ENCODE measurements at places on chromosomes 3 and 15.
A peak's percentile ranks its signal among the peaks of the same experiment; 100 is the strongest.

- DNase-seq: no peak
Measured at GRCh38 chr3:193935916-193936315, 200.0 kb upstream of the HES1 start.

- DNase-seq: no peak
Measured at GRCh38 chr15:69666441-69666882, 213.8 kb downstream of the RPLP1 start.

DNA sequence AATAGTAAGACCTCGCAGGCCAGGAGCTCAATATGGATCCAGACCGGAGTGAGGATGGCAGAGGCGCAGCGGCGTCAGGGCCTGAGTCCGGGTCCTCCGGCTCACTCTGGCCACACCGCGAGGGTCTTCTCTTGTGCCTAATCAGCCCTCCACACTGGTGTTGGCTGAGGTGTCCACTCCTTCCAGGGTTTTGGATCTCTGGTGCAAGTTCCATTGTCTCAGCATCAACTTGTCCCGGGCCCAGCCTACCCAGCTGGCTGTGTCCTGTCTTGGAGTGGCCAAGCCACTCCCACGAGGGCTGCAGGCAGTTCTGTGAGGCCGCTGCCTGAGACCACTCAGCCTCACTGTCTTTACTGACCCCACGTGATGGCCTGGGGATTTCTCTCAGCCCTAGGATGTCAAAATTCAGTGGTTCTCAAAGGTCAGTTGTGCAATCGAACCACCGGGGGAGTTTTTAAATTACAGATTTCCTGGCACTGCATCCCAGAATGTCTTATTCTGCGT is 12.6 kb upstream of the GOLGA6L7 start:
- no peak for DNase-seq

- DNase-seq: no peak
Measured at GRCh38 chr3:112508860-112509259, 9.6 kb upstream of the BTLA start.

DNA sequence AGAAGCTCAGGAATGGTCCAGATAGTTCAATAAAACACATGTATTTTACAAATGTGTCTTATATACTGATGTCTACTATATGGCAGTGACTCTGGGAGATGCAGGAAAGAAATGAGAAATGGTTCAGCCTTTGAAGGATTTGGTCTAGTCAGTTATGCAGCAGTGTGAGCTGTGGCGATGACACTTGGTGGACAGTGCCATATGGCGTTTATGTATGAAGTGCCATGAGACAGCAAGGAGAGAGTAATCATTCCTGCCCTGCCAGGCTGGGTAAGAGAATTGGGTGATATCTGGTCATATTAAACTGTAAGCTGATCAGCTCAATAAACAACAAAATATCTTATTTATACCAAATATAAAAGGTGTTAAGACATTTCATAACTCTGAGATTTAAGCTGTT is 47.6 kb upstream of the ANP32A start:
- no peak for DNase-seq

DNA sequence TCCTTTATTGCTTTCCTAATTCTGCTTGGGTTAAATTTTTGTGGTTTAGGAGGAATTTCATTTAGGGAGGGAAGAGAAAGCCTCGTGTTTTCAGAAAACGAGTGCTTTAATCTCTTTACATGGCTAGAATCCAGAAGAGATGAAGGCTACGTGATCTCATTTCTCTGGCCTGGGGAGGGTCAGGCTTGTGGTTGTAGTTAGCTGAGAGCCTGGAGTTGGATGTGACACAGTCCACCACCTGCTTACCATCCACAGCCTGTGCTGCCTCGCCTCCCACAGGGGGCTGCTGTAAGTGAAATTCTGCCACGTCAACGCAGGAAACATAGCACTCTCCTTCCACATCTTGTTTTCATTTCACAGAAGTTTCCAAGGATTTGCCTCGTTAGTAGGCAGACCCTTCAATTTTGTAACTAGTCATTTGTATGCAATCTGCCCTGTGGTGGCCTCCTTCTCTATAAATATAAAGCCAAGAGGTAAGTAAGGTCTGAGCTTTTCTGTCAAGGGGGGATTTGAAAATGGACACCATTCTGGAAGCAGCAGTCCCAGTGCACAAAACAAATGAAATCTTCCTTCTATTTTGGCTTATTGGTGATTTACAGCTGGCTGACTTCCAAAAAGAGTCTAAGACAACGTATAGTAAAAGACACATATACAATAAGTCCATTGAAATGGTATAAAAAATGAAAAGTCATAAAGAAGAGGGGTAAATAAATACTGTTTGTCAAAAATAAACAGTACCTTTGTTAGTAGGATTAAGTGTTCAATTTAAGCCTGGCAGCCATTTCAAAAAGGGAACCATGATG is 3.4 kb downstream of the GXYLT2 start:
- DNase-seq: peak; percentile 10

DNA sequence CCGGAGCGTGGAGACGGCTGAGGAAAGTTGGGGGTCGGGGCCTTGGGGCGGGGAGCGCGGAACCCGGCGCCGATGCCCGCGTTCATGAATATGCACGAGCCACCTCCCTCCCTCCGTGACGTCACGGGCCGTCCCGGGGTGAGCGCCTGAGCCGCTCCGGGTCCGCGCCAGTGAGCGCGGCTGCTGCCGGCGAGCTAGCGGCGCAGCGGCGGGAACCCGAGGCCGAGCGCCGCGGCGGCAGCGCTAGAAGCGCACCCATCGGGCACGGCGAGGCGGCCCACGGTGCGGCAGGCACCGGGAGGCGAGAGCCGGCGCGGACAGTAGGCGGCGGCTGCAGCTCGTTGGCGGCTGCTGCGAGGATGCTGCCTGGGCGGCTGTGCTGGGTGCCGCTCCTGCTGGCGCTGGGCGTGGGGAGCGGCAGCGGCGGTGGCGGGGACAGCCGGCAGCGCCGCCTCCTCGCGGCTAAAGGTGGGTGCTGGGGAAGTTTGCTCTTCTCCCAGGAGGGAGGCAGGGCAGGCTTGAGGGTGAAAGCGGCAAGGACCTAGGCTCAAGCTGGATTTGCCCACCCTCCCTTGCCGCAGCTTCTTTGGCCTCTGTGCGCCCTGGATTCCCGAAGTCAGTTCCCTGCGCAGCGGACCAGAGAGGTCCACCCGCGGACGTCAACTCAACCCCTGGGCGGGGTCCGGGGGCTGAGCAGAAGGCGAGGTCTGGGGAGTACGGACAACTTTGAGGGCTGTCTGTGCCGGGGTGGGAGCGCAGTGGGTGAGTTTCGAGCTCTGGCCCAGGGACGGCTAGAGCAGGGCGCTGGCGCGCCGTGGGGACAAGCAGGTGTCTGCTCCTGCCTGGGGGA is at the start of gene CLSTN2:
CLSTN2 (plus strand) TSS at position 170 of the 850 bp plus-strand sequence.
- peak; percentile 58 for DNase-seq

DNA sequence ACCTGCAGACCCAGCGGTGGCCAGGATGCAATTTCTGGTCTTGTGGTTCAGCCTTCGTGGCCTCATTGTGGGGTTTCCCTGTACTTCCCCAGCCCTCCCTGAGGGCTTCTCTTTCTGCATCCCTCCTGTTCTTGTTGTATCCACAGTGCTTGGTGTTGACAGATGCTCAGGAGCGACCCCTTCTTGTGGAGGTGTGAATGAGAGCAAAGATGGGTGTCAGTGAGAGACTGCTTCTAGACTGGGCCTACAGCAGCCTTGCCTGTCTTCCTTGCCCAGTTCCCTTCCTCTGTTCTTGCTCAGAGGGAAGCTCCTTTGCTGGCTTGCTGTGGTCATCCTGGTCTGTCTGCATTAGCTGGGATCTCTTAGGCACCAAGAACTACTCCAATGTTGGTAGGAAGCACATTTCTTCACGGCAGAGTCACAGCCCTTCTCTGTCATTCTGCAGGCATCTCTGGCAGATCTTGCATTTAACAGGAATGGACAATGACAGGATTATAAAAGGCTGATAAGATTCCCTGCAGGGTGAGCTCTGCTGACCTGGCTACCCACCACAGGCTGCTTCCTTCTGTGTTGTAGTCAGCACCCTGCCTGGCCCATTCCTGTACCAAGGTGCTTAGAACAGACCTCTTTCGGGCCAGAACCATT is 317.8 kb upstream of the C2CD4B start:
- no peak for DNase-seq

GRCh38 chr3:123387532-123387931 is 61.4 kb downstream of the ADCY5 start:
- DNase-seq: no peak

DNA sequence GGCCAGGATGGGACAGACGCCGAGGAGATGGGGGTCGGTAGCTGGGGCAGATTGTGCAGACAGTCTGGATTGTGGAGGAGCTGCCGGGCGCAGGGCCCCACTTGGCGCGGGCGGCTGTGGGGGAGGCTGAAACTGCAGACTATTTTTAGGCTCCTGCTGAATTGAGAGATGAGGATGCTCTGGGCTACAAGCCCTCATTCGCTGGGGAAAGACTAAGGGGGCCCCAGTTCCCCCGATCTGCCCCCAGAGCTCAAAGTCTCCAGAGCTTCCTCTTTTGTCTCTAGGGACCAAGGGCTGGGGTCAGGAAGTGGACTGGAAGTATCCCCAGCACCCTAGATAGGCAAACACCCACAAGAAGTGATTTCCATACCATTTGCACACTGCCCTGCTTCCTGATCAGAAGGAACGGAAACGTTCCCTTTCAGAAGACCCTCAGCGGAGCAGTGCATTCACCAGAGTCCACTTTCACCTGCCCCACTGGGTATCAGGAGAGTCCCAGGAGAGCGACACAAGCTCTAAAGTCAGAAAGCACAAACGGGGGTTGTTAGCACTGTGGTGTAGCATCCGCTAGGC is 29.7 kb downstream of the SEMA7A start:
- DNase-seq: no peak

- DNase-seq: no peak
Measured at GRCh38 chr3:124352149-124352539, 360.2 kb upstream of the ROPN1 start.

DNA sequence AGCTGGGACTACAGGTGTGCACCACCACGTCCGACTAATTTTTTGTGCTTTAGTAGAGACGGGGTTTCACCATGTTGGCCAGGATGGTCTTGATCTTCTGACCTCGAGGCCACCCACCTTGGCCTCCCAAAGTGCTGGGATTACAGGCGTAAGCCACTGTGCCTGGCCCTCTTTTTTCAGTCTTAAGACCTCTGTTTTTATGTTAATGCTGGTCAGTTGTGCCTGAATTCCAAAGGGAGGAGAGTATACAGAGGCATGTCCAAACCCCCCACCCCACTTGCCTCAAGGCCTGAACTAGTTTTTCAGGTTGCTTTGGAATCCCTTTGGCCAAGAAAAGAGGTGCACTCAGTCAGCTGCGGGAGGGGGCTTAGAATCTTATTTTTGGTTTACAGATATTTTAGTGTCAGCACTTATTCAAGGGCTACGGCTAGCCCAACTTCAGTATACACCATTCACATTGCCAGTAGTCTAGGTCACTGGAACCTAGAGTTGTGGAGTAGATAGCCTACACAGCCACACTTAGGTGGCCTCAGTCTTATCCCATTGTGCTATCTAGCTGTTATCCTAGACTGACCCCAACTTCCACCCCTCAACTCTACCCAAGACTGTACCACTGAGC is 128.0 kb upstream of the TPM1 start:
- no peak for DNase-seq

DNA sequence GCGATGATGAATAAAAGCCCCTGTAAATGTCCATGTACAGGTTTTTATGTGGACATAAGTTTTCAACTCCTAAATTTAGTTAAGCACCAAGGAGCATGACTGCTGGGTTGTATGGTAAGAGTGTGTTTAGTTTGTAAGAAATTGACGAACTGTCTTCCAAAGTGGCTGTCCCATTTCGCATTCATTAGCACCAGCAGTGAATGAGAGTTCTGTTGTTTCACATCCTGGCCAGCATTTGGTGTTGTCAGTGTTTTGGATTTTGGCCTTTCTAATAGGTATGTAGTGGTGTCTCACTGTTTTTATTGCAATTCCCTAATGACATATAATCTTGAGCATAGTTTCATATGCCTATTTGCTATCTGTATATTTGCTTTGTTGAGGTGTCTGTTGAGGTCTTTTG is 3.7 kb downstream of the ZNF621 start:
- DNase-seq: no peak

- DNase-seq: no peak
Measured at GRCh38 chr3:142523921-142524566, 54.5 kb downstream of the ATR start.

DNA sequence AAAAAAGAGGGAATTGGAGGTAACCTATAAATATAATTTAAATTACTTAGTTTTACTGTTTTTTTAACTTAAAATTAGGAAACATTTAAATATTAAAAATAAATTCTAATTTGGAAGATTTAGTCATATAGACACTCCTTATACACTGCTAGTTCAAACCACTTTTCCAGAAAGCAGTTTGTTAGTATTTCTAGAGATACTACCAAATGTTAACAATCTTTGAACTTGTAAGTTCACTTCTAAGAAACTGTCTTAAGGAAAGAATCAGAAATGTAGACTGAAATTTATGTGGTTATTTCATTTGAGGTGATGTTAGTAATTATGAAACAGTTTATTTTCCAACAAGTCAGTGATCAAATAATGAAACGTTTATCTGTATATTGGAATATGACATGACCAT is 22.7 kb downstream of the CTDSPL2 start:
- DNase-seq: no peak

- no peak for DNase-seq
Measured at GRCh38 chr15:60643555-60643954, 164.6 kb upstream of the ICE2 start.

- no peak for DNase-seq
Measured at GRCh38 chr15:77983708-77984445, 93.6 kb downstream of the TBC1D2B start.

- DNase-seq: no peak
Measured at GRCh38 chr3:17359911-17360310, 382.5 kb downstream of the TBC1D5 start.

- no peak for DNase-seq
Measured at GRCh38 chr3:86147119-86147518, 843.8 kb downstream of the VGLL3 start.

DNA sequence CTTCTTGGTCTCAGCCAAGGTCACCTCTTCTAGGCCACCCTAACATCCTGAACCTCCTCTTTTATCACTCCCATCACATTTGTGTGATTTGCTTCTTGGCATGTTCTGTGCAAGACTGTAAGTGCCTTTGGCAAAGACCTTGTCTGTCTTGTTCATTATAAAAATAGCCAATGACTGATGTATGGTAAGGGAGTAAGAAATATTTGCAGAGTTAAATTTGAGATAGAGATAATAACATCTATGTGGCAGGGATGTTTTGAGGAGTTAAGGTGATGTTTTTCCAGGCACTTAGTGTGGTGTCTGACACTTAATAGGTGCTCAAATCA is 202.3 kb downstream of the CADPS start:
- no peak for DNase-seq

- no peak for DNase-seq
Measured at GRCh38 chr3:113055961-113056360, 65.2 kb downstream of the GTPBP8 start.

- no peak for DNase-seq
Measured at GRCh38 chr3:59442046-59442445, 392.2 kb upstream of the CFAP20DC start.

DNA sequence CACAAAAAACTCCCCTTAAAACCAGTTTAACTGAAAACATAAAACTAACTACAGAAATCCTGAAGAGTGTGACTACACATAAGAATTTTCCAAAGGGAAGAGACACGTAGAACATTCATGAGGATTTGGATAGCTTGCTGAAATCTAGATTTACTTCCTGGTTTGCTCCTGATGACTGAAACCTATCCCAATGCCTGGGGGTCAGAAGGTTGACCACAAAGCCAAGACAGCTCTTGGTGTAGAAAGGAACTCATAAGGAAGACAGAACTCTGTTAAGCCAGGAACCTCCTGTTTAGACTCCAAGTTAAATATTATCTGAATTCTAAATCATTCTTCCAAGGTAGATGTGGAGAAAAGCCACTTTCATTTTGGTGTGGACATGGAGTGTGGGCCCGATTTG is 92.8 kb downstream of the TFG start:
- no peak for DNase-seq

Data from NCI-H1930 (cell line).